NCI-H1105 (cell line): ENCODE measurements at places on chromosomes 7 and 10.

- DNase-seq: no peak
Observed at GRCh38 chr7:124857672-124858235, 71.9 kb downstream of the POT1 start.

DNA sequence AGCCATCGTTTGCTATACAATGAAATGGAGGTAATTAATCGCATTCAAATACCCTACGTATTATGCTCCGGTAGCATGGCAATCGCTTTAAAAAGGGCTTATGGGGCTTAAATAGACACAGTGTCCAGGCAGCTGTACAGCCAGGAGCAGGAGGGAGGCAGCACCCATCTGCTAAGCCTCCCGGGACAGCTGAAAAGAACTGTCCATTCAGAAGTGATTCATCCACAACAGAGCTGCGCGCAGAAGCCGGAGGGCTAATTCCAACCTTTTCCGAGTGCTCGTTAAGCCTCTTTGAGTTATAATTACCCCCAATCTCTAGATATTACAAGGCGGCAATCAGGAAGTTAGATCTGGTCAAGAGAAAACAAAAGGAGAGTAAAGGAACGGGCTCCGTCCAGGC is 58.3 kb downstream of the DPYSL4 start:
- DNase-seq: no peak

GRCh38 chr10:91381257-91381891 is 28.8 kb upstream of the HECTD2 start:
- no peak for DNase-seq

- DNase-seq: no peak
Observed at GRCh38 chr7:139118234-139118804, 8.8 kb upstream of the ZC3HAV1 start.

DNA sequence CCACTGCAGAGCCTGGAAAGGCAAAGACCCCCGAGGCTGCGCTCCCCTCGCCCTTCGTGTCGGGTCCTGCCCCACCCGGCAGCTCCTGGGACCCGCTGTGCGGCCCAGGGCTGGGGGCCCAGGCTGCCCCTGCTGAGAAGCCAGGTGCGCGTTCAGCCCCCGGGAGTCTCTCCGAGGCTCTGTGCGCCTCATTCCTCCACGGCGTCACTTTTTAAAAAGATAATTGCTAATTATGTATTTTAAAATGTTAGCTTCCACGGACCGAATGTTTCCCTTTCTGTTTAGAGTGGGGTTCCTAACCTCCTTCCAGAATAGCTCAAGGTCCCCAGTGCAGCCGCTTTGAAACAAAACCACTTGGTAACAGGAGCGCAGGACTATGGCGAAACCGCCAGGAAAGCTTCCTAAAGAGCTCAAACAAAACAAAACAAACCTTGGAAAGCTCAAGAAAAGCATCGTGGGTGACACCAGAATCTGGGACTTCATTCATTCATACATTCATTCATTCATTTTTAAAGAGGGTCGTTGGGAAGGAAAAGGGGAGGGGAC is 45.6 kb downstream of the PDIA4 start:
- peak; percentile 30 for DNase-seq

DNA sequence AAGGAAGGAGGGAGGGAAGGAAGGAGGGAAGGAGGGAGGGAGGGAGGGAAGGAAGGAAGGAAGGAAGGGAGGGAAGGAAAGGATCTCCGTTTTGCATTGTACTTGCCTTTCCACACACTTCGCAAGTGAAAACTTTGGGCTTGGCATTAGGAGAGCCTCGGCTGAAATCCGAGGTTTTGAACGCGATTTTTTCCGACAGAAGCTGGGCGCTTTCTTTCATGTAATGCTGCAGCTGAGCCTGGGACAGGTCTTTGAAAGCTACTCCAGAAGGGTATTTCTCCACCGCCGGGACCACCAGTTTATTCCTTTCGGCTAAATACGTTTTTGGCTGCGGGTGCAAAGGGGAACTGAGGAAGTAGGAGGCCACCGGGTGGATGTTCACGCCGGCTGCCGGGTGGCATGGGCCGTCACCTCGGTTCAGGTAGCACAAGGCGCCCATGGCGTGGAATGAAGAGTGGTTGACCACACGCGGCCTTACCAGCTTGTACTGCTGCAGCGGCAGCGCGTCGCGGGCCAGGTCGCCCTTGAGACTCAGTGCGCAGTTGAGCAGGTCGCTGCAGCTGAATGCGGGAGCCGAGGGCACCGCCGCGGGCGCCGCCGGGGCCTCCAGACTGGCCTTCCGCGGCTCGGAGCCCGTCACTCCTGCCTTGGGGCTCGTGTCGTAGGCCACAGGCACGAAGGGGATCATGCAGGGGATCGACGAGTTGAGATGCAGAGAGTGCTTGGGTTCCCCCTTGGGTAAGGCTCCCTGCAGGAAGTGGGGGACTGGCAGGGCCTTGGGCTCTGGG is 825 bp downstream of the FEZF1 start:
- no peak for DNase-seq

GRCh38 chr10:5832946-5833345 is 19.7 kb upstream of the GDI2 start:
- no peak for DNase-seq

GRCh38 chr7:135975166-135975565 is 2.0 kb downstream of the MTPN start:
- no peak for DNase-seq

DNA sequence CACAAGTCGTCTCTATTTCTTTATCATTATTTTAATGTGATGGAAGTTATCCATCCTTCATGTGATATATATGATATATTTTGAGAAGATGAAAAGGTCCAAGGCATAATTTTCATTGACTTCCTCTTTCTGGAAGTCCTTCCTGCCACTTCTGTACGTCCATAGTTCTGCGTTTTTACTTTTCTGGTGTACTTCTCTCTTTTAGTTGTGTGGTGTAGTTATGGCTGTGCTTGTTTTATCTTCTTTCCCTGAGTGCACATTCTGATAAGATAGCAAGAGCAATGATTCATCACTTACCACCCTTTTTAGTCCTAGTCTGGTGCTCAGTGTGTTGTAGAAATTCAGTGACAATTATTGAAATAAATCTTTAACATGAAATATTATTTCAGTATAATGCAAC is 231.3 kb upstream of the FERD3L start:
- no peak for DNase-seq

DNA sequence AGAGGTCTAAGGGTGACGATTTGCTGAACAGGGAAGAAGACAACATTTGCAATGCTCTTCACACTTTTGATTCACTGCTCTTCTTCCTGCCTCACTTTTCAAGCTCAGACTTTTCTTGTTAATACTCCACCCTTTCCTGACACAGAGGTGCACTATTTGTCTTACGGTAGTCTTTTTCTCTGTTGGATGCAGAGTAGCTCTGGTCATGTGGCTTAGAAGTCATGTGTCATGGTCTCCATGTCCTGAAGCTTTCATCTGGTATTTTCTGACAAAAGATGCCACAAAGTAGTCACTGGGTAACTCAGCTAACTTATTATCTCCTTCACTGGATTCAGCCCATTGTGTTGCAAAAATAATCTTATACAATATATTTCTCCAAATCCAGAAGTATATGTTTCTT is 149.1 kb downstream of the TFEC start:
- no peak for DNase-seq

DNA sequence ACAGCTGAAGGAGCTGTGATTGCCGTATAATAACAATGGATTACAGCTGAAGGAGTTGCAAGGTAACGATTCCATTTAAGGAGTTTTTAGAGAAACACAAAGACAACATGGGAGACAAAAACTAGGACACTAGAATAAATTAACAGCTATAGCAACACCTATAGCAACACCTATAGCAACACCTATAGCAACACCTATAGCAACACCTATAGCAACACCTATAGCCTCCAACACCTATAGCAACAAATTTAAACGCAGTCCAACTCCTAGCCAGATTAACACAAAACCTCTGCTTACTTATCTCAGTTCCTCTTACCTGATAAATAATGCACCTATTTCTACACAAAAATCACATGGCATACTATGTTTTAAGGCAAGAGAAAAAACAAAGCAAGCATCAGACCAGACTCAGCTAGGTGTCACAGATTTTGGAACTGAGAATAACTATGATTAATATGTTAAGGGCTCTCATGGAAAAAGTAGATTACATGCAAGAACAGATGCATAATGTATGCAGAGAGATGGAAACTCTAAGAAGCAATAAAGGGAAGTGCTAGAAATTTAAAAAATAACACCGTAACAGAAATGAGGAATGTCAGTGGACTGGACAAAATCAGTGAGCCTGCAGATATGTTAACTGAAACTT is 55.7 kb upstream of the SRPK2 start:
- DNase-seq: no peak

GRCh38 chr7:138885383-138886147 is 87.6 kb upstream of the ATP6V0A4 start:
- DNase-seq: no peak

GRCh38 chr10:128979405-128979804 is 487.6 kb upstream of the MGMT start:
- DNase-seq: no peak

GRCh38 chr10:11697718-11698527 is 44.3 kb upstream of the ECHDC3 start:
- DNase-seq: no peak

GRCh38 chr7:151925446-151926335 is 30.6 kb upstream of the GALNTL5 start:
- no peak for DNase-seq

GRCh38 chr10:28215930-28216329 is 86.9 kb downstream of the MPP7 start:
- no peak for DNase-seq

DNA sequence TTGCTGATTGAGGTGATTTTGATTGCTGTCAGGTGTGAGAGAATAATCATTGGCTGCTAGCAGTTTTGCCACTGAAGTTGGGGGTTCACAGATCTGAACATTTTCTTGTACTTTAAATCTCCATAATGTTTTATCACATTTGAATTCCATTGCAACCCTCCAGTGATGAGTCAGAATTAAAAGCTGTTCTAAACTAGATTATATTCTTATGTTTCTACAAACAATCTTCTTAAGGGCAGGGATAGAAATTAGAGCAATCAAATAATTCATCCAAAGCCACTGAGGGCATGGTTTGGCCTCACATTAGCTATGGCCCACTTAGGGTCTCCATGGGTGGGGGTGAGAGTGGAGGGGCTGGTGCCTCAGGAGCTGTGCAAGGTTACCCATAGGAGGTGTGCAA is 53.0 kb upstream of the RPA3 start:
- DNase-seq: no peak

DNA sequence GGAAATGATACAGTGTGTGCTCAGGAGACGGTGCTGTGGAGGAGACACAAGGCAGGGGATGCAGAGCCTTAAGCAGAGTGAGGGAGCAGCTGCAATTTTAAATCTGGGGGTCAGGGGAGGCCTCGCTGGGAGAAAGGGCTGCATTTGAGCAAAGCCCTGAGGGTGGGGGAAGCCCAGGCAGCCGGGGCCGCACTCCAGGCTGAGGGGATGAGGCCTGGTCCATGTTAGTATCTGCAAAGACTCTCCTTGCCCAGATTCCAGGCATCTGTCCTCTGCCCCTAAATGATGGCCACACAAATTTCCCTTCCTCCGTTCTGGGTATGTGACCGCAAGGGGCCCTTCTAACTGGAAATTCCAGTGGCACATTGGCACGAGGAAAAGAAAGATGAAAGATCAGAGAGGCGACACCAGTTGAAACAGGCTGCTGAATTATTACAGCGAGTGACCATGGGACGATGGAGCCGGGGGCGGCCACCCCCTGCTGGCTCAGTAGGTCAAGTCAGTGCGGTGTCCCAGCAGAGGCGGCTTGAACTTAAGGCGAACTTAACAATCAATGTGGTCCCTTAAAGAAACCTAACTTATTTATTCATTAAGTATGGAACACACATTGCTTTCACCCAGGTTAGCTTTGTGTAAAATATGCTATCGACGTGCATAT is 62.3 kb upstream of the KAT6B start:
- DNase-seq: no peak

DNA sequence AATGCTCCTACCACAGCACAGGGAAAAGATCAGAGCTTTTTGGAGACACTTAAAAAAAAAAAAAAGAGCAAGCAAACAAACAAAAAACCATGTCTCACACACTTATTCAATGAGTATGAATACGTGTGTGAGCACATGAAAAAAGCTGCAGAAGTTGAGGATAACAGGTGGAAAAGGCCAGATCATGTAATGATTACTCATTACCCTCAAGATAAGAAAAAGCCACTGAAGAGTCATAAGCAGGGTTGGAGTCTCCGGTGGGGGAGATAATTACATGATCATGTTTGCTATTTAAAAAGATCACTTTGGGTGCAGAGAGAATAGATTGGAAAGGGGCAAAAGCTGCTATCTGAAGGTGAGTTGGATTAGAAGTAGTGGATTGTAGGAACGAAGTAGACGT is 77.0 kb downstream of the POU6F2 start:
- no peak for DNase-seq

- no peak for DNase-seq
Observed at GRCh38 chr7:105297985-105298384, 90.7 kb downstream of the SRPK2 start.

DNA sequence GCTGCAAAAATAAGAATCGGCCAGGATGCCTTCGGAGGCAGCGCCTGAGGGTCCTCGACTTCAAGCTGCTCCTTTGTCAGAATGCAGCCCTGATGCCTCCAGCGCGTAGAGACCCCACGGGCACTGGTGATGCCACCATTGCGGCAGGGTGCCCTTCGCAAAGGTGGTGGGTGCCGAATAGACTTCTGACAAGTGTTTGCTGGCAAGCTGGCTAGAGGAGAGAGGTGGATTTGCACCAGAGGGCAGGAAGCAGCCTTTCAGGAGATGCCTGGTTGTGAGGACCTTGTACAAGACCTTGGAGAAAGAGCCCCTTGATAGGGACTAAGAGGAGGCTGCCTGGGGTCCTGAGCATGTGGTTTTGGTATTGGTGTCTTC is 103.2 kb upstream of the PPIF start:
- no peak for DNase-seq
